HCT116 (cell line): ENCODE measurements at places on chromosomes 4 and X.

GRCh38 chr4:823176-823760, 2.7 kb downstream of the CPLX1 start:
- no peak for DNase-seq

DNA sequence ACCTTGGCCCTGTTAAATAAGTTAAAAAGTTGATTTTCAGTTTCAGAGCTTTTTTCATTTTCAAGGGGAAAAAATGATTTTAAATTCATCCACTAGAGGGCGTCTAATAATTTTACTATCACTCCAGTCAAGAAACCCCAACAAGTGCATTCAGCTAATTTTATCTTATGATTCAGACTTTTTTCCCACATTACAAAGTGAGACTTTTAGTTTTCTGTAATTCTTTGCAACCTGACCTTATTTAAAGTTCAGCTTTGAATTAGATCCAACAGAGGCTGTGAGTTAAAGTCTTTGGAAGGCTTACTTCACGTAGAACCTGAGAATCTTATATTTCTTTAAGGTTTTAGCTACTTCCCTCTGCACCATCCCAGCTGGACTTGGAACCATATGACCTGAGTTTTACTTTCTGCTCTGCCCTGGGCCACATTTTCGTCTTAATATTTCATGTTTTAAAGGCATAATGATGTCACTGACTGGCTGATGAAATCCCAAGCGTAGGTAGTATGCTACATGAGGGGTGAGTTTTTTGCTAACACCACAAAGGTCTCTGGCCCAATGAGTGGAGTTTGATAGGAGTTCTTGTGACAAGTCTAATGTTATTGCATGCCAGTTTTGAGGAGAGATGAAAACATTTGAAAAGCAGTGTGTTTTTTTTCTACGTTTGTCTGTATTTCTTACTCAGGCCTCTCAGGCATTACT, 7.2 kb downstream of the GNRHR start:
- DNase-seq, result peak; percentile 37

GRCh38 chr4:105107095-105107856, 39.4 kb upstream of the TET2 start:
- DNase-seq, result no peak

- peak; percentile 73 for DNase-seq
Observed at GRCh38 chr4:40990236-40990898, 224.0 kb downstream of the APBB2 start.

DNA sequence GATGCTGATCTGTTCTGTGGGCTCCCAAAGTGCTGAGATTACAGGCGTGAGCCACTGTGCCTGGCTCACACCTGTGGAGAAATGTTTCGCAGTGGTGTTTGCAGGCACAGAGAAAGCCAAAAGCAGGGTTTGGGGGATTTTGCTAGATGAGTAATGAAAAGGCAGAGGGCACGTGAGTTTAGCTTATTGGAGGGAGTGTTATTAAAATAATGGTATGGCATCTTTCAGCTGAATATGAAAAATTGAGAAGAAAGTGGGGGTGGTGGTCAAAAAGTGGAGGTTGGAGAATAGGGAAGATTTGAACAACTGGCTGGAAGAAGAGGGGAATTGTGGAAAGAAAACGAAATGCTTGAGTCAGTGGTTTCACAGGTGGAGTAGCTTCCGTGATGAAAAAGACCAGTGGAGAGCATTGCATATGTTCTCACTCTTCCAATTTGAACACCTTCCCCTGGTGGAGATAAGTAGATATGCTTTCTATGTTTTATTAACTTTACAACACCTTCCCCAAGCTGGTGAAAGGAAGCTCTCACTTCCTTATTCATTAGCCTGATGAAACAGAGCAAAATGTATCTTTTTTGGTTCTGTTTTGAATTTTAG, 1.1 kb upstream of the CHST7 start:
- no peak for DNase-seq

GRCh38 chrX:144791298-144791697, 456.0 kb upstream of the SPANXN1 start:
- no peak for DNase-seq

DNA sequence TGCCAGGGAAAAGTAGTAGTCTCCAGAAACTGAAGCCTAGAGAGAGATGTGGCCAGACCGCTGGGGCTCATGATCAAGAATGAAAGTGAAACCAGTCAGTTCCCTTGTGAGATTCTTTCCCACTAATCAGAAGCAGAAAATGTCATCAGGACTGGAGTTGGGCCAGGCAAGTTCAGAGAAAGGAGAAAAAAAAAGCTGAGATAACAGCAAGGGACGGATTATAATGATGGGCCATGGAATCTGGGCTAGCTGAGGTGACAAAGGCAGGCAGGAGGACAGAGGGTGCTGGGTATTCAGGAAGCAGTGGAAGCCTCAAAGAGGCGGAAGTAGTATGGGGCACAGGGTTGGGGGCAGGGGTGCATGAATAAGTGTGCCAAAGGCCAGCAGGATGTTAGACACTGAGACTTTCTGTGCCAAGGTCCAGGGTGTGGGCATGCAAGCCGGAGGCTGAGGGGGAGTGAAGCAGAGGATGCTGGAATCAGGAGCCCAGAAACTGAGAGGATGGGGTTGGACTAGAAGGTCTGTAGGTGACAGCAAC, 2.5 kb downstream of the CXorf38 start:
- no peak for DNase-seq

- no peak for DNase-seq
Observed at GRCh38 chrX:111268506-111268905, 1.8 kb downstream of the CAPN6 start.

DNA sequence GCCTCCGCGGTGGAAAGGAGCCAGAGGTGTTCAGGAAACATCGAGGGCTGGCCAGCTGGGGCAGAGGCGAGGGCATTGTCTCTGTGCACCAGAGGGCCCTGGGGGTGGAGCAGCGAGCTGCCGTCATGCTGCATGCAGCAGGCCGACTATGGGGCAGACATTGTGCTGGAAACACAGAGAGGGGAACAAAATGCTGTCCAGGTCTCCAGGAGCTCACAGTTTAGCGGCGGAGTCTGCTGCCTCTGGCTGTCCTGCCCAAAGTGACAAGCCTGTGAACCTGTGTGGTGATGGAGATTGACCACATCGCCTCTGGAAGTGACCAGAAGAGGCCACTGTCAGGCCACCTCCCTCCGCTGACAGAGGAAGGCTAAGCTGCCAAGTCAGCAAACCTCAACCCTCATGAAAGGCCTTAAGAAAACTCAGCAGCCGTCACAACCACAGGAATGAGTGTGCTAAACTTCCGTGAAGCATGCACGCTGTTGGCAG, 20.1 kb upstream of the SASH3 start:
- DNase-seq, result no peak

- DNase-seq, result no peak
Observed at GRCh38 chr4:183284965-183285364, 35.1 kb downstream of the CLDN22 start.

GRCh38 chr4:163251204-163251603, 81.2 kb downstream of the NPY1R start:
- peak; percentile 13 for DNase-seq
